ENCODE measurements at places on chromosomes 6 and 20.
A peak's percentile ranks its signal among the peaks of the same experiment; 100 is the strongest.

DNA sequence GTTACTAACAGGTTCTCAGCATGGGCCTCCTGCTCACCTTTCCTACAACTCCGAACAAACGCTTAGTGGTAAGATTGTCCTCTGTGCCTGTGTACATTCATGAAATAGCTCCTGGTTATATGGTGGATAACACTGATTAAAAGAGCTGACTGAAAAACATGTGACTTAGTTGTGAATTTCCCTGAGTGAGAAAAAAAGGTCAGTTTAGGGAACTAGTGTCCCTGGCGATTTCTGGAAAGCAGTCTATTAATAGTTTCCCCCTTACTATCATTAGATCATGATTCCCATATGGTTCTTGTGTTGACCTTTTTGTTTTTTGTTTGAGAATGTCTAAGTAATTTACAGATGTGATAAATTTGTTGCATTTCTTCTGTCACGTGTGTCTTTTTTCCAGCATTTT is 15.6 kb downstream of the SNRPC start:
- DNase-seq, result no peak

GRCh38 chr20:2509794-2510193 is 1.1 kb upstream of the ZNF343 start:
- no peak for DNase-seq

- no peak for DNase-seq
Observed at GRCh38 chr20:6925744-6926278, 158.3 kb downstream of the BMP2 start.

DNA sequence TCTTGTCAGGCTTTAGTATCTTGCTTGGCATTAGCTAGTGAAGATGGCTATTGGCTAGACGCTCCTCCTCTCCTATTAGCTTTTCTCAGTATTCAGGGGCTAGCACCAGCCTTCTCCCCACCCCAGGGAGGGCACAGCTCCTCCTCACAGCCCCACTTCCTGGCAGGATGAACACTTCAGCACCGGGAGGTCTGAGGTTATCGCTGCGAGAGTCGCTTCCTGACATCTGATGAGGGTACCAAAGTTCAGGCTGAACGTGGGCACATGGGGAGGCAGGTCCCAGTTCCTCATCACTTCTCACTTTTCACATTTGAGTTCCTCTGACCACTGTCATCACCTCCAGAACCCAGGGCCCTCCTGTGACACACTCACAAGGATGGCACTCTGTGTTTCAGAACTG is 66.6 kb downstream of the LAMA4 start:
- DNase-seq, result no peak

- DNase-seq, result no peak
Observed at GRCh38 chr6:52675372-52675771, 4.5 kb downstream of the TMEM14A start.

- DNase-seq, result no peak
Observed at GRCh38 chr20:24955045-24955444, 6.0 kb downstream of the CST7 start.

- DNase-seq, result peak; percentile 67
Observed at GRCh38 chr20:45419188-45420091, 3.5 kb downstream of the PIGT start.

DNA sequence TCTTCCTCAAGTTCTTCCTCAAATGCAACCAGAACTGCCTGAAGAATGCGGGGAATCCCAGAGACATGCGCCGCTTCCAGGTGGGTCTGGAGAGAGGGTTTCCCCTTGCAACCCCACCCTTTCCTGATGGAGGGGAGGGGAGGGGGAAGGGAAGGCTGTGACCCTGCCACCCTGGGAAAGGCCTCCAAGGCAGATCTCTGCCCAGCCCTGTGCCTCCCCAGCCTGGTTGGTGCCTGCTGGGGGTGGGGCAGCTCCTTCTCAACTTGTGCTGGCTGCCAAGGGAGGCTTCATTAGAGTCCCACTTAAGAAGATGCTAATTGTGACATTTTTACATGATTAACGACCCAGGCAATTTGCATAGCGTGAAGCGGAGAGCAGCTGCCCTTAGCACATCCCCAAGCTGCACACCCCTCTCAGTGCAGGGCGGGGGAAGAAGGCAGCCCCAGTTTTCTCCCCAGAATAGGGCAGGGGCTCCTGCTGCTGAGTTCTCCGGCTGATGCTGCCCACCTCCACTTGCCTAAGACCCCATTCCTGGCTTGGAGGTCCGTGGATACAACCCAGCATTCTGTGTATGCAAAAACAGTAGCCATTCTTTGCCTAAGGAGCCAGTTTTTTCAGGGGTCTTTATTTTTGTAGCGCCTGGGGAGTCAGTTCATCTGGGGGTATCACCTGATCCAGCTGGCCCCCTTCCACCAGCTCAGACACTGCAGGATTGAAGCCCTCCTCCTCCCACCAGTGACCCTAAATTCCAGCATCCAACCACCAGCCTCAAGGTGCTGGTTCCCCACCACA is 51.7 kb downstream of the CPXM1 start:
- DNase-seq, result no peak

DNA sequence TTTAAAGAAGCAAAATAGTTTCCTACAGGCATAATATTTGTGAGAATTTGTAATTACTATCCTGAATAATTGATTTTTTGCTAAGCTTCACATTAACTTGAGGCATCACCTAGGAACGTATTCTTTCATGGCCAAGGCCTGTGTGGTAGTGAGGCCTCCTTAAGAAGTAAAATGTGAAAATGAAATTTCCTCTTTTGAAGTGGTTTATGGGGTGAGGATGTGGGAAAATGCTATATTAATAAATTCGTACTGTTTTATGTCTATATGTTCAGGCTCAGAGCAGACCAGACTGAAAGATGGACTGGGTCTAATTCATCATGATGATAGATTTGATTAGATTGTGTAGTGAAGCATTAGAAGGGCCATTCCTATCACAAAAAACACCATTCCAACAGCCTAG is 33.1 kb downstream of the MYLIP start:
- DNase-seq, result no peak

DNA sequence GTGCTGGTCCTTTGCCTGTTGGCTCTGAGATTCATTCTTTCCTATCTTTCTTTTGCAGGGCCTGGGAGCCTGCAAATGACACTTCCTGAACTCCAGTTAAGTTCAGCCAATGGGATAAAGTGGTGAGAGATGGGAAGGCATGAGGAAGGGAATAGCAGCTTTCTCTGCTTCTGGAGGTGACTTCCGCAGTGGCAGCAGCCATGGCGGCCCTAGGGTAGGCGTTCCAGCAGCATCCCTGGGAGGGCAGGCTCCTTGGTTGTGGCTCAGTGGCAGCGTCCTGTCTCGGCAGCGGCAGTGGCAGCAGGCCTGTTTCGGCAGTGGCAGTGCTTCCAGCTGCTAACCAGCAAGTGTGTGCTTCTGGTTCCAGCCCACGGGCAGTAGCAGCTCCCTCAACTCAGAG is 7.3 kb upstream of the MDFI start:
- DNase-seq, result no peak

- DNase-seq, result no peak
Observed at GRCh38 chr6:29999416-29999815, 57.1 kb downstream of the HLA-A start.

DNA sequence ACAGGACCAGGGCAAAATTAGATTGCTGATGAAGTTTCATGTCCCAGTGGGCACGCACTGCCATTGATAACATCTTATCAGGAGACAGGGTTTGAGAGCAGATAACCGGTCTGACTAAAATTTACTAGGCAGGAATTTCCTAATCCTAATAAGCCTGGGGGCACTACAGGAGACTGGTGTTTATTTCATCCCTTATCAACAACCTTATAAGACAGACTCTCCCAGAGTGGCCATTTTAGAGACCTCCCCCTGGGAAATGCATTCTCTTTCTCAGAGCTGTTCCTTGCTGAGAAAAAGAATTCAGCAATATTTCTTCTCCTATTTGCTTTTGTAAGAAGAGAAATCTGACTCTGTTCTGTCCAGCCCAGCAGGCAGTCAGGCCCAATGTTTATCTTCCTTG is 423.4 kb upstream of the IMPG1 start:
- no peak for DNase-seq

GRCh38 chr6:170317718-170318117 is 11.2 kb downstream of the FAM120B start:
- no peak for DNase-seq

- no peak for DNase-seq
Observed at GRCh38 chr6:56659721-56660380, 17.2 kb upstream of the DST start.

DNA sequence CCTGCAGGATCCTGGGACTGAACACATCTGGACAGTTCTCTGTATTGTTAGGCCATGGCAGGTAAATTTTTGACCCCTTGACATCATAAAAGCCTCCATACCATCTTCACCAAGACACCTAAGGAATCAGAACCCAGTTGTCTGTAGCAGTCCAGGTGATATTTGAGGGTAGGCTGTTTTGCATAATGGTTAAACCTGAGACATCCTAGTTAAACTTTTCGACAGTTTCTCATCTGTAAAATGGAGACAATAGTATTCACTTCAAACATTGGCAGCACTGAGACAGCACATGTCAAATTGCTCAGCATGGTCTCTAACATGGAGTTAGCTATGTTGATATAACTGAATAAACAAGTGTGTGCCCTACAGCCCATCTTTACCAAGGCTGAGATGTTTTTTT is 24.8 kb downstream of the C6orf62 start:
- no peak for DNase-seq

GRCh38 chr20:19715986-19716385 is 42.1 kb upstream of the RIN2 start:
- DNase-seq, result no peak

- DNase-seq, result no peak
Observed at GRCh38 chr6:167719920-167720319, 106.8 kb upstream of the AFDN start.

GRCh38 chr6:45920819-45921511 is 94.7 kb downstream of the CLIC5 start:
- no peak for DNase-seq

GRCh38 chr6:85421972-85422371 is 27.9 kb upstream of the NT5E start:
- no peak for DNase-seq

- DNase-seq, result no peak
Observed at GRCh38 chr20:33944914-33945313, 48.8 kb upstream of the RALY start.

GRCh38 chr6:157271911-157272310 is 51.4 kb downstream of the TMEM242 start:
- no peak for DNase-seq

DNA sequence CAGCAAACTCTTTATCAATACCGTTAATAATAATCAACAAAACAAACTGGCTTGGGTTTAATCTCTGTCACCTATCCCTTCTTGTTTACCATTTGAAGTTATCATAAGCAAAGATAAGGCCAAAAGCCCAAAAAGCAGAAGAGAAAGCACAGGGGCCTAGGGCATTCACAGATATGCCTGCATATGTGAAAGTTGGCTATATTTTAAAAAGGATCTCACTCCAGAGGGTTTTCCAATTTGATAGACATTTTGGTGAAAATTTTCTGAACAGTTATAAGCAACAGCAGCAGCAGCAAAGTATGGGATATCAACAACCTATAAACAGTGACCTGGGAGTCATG is 101.1 kb downstream of the ATXN1 start:
- no peak for DNase-seq

DNA sequence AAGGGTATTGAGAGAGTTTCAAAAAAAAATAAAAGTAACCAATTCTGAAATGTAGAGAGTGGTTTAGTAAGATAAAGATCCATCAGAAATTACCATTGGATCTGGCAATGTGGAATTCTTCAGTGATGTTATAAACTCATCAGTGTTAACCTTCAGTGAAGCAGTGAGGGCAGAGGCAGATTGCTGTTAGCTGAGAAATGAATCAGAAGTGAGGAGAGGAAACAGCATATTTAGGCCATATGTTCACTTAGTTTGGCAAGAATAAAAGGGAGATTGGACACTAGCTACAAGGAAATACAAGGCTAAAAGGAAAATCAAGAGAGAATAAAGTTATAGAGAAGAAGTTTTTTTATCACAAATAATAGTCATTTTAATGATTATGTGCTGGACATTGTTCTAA is 9.6 kb downstream of the KCNQ5 start:
- no peak for DNase-seq

DNA sequence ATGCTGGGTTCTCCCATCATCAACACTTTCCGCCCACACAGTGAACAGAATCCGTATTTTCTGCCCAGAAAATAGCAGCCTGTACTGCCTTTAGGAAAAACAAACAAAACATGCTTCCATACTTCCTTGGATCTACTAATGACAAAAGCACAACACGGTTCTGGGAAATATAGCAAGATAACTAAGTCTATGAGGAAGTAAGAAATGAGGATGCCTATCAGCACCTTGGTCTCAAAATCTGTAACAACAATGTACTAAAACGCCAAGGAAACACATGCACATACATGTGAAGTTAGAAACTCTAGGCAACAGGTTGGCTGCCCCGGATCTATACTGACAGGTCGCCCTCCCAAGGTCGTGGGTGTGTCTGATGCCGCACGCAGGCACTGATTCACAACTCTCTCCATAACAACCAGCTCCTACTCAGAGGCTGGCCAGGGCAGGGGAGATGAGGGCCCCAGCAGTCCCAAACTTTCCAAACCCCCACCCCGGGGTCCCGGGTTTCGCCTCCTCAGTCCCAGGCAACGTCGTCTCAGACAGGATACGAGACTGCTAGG is 710 bp downstream of the BTBD9 start:
- peak; percentile 72 for DNase-seq

- peak; percentile 11 for DNase-seq
Observed at GRCh38 chr6:132763269-132763668, 5.6 kb upstream of the VNN2 start.

DNA sequence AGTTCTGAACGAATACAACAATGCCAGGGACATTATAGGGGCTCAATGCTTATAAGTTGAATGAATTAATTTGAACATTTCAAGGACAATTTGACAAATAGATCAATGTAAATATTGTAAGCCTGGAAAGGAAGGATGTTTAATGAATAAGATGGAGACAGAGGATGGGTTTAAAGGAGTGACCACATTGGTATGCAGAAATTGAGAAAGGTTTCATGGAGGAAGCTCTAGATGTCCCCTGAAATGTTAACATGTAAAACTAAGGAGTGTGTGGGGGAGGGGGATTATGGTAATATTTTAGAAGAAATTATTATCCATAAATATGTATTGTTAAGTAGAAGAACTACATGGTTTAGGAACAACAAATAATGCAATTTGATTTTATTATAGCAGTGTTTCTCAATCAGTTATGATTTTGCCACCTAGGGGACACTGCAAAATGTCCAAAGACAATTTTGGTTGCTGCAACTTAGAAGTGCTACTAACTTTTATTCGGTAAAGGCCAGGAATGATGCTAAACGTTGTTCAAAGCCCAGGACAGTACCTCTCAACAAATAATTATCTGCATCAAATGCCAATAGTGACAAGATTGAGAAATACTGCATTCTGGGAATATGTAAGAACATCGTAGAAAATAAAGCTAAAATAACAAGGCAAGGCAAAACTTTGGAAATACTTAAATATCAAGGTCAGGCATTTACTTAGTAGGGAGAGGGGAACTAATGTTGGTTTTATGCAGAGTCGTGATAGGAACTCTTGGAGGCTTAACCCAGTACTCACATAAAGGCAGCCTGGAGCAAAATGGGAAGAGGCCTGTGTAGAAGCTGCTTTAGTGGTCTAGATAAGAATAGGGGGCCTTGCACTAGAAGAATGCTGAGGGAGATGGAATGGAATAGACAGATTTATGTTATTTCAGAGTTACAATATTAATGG is 686.9 kb upstream of the CITED2 start:
- no peak for DNase-seq

GRCh38 chr6:35905841-35906498 is 14.9 kb downstream of the SRPK1 start:
- DNase-seq, result no peak

GRCh38 chr6:134491477-134491876 is 173.6 kb upstream of the SGK1 start:
- DNase-seq, result no peak

GRCh38 chr6:71496018-71496721 is 207.6 kb downstream of the OGFRL1 start:
- no peak for DNase-seq

- no peak for DNase-seq
Observed at GRCh38 chr6:88920088-88920487, 43.3 kb downstream of the RNGTT start.
